SK-N-SH (cell line): ENCODE measurements at places on chromosomes 13 and 19. TPM values are rescaled to one million over a fixed set of nuclear protein-coding genes. Genes with fewer than 3 reads are reported as not detected.

The MLNR gene
- polyA plus RNA-seq: not detected in 2 replicates

The LRRC25 gene
- polyA plus RNA-seq: not detected in 2 replicates

The RPL21 gene
- 1,261 and 1,610 TPM in 2 replicates for polyA plus RNA-seq

The INSL3 gene
- polyA plus RNA-seq: 0.21 and 0.65 TPM in 2 replicates

The KLK4 gene
- polyA plus RNA-seq: not detected in 2 replicates

The ZNF471 gene
- 2.5 and 4.0 TPM in 2 replicates for polyA plus RNA-seq

The DOCK6 gene
- 14.0 and 18.3 TPM in 2 replicates for polyA plus RNA-seq

The PTGIR gene
- 2.5 and 3.3 TPM in 2 replicates for polyA plus RNA-seq

The PSPN gene
- polyA plus RNA-seq: 0.41 and 0.59 TPM in 2 replicates

The IFI30 gene
- 10.7 and 11.6 TPM in 2 replicates for polyA plus RNA-seq

The PINLYP gene
- 5.5 and 6.5 TPM in 2 replicates for polyA plus RNA-seq

The DCT gene
- polyA plus RNA-seq: 0.03 and 0.11 TPM in 2 replicates

The VSIG10L gene
- polyA plus RNA-seq: 2.3 and 2.7 TPM in 2 replicates

The ZNF580 gene
- 14.0 and 21.9 TPM in 2 replicates for polyA plus RNA-seq

The PPP1R13L gene
- 11.6 and 18.0 TPM in 2 replicates for polyA plus RNA-seq

The S1PR4 gene
- not detected in 2 replicates for polyA plus RNA-seq

The RFPL4A gene
- 0.06 TPM in 1 of 2 replicates, not detected in the other for polyA plus RNA-seq

The CCDC8 gene
- 0.03 TPM in 1 of 2 replicates, not detected in the other for polyA plus RNA-seq

The ZNF382 gene
- 2.3 and 3.5 TPM in 2 replicates for polyA plus RNA-seq

The LMTK3 gene
- 2.0 and 3.2 TPM in 2 replicates for polyA plus RNA-seq

The FAM216B gene
- polyA plus RNA-seq: not detected in 2 replicates

The PDE4C gene
- polyA plus RNA-seq: 0.36 and 1.0 TPM in 2 replicates

The ZNF606 gene
- 2.9 TPM in 2 replicates for polyA plus RNA-seq

The ZNF208 gene
- not detected in 2 replicates for polyA plus RNA-seq

The LILRB5 gene
- polyA plus RNA-seq: not detected in 2 replicates

The U2AF1L4 gene
- polyA plus RNA-seq: 25.9 and 29.4 TPM in 2 replicates

The ALOX5AP gene
- polyA plus RNA-seq: 1.2 and 1.3 TPM in 2 replicates

The ZNF610 gene
- 1.9 and 2.9 TPM in 2 replicates for polyA plus RNA-seq

The ZFP14 gene
- 1.1 and 2.5 TPM in 2 replicates for polyA plus RNA-seq

The PEG3 gene
- polyA plus RNA-seq: 0.12 and 0.29 TPM in 2 replicates

The ZNF69 gene
- polyA plus RNA-seq: 0.58 and 0.65 TPM in 2 replicates

The ANGPTL4 gene
- 62.5 and 71.2 TPM in 2 replicates for polyA plus RNA-seq

The PABPC3 gene
- 0.02 and 0.03 TPM in 2 replicates for polyA plus RNA-seq

The FLT1 gene
- 0.20 and 0.41 TPM in 2 replicates for polyA plus RNA-seq

The SYDE1 gene
- 40.6 and 44.1 TPM in 2 replicates for polyA plus RNA-seq

The CHERP gene
- polyA plus RNA-seq: 7.7 and 16.8 TPM in 2 replicates

The MYO1F gene
- 0.24 and 0.51 TPM in 2 replicates for polyA plus RNA-seq

The OR4F17 gene
- polyA plus RNA-seq: not detected in 2 replicates

The S1PR5 gene
- polyA plus RNA-seq: 0.32 and 0.36 TPM in 2 replicates

The ZSWIM4 gene
- polyA plus RNA-seq: 3.5 and 4.7 TPM in 2 replicates

The PDX1 gene
- polyA plus RNA-seq: not detected in 2 replicates

The CEACAM3 gene
- not detected in 2 replicates for polyA plus RNA-seq

The ERVV-1 gene
- polyA plus RNA-seq: not detected in 2 replicates

The ADGRL1 gene
- polyA plus RNA-seq: 13.4 TPM in 2 replicates

The ZNF600 gene
- polyA plus RNA-seq: 9.9 and 12.3 TPM in 2 replicates

The KANK3 gene
- polyA plus RNA-seq: 0.51 and 0.91 TPM in 2 replicates

The SPRY2 gene
- 115 and 122 TPM in 2 replicates for polyA plus RNA-seq

The COL4A2 gene
- 61.1 and 137 TPM in 2 replicates for polyA plus RNA-seq

The FCGBP gene
- 0.07 and 0.10 TPM in 2 replicates for polyA plus RNA-seq

The CBY2 gene
- not detected in 2 replicates for polyA plus RNA-seq

The NOVA2 gene
- polyA plus RNA-seq: 1.3 and 1.9 TPM in 2 replicates

The FFAR2 gene
- polyA plus RNA-seq: not detected in 2 replicates

The ZNF607 gene
- polyA plus RNA-seq: 2.0 and 2.6 TPM in 2 replicates

The AP1M2 gene
- polyA plus RNA-seq: 0.05 and 0.30 TPM in 2 replicates

The PRR20B gene
- polyA plus RNA-seq: not detected in 2 replicates

The CFD gene
- polyA plus RNA-seq: 2.5 and 3.2 TPM in 2 replicates

The IPO5 gene
- 77.1 and 91.8 TPM in 2 replicates for polyA plus RNA-seq

The ZNF681 gene
- 0.37 and 0.38 TPM in 2 replicates for polyA plus RNA-seq
